ENCODE measurements at places on chromosomes 4 and X.

DNA sequence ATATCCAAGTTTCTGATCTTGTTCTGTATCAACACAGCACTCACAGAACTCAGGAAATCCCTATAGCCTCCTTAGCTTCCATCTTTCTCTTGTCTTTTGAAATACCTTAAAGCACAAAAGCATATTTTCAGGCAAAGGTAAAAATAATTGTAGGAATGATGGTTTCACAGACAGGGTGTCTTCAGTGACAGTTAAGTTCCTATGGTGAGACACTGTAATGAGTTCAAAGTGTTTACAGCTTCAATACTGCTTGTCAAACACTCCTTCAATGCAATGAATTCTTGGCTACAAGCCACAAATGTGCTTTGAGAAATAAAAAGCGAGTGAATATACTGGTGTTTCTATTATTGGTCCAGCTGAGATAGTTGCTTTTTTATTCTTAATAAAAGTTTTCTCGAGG lies 466.0 kb downstream of the DMD start:
- no peak for DNase-seq

- no peak for DNase-seq
Measured at GRCh38 chr4:67608027-67608426, 49.5 kb downstream of the STAP1 start.

- DNase-seq = no peak
Measured at GRCh38 chrX:53261355-53261972, 19.9 kb downstream of the IQSEC2 start.

GRCh38 chr4:44354172-44354571 lies 94.4 kb downstream of the KCTD8 start:
- DNase-seq = no peak

DNA sequence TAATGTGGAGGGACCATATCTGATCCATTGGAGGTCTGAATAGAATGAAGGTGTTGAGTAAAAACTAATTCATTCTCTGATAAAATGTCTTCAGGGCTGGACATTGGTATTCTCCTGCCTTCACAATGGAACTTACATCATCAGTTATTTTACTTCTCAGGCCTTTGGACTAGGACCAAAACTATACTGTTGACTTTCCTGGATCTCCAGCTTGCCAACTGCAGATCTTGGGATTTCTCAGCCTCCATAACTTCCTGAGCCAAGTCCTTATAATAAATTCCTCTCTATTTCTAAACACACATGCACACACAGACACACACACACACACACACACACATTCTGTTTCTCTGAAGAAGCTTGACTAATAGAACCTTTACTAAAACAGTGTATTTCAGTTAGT lies 1858.6 kb upstream of the ADGRL3 start:
- DNase-seq = no peak

- no peak for DNase-seq
Measured at GRCh38 chr4:110183058-110183457, 15.4 kb downstream of the ELOVL6 start.

DNA sequence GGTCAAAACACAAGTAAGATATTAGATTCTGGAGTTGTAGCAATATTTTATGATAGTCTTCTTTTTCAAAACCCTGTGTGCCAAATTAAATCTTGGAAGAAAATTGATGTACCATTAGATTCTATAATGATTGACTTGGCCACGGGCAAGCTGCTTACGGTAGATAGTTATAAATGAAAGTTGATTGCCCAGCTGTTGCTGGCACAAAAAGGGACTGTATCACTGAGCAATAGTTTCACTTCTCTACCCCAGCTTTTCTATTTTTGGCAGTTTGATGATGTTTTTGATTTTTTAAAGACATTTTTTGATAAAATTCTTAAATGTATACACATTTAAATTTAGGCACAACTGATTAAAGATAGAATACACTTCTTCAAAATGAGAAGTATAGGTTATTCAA lies 333.3 kb downstream of the TRAM1L1 start:
- DNase-seq = no peak

DNA sequence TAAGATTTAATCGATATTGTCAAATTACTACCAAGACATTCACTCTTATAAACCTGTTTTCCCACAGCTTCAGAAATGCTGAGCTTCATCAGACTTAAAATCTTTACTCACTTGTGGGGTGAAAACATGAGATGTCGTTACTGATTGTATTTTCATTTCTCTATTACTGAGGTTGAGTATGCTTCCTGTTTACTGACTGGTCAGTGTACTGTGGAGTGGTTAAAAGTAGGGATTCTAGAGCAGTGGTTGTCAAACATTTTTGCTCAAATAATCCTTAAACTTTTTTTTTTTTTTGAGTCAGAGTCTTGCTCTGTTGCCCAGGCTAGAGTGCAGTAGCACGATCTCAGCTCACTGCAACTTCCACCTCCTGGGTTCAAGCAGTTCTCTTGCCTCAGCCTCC lies 50.3 kb downstream of the NSUN7 start:
- no peak for DNase-seq

- no peak for DNase-seq
Measured at GRCh38 chr4:98663226-98664006, 5.0 kb upstream of the TSPAN5 start.

DNA sequence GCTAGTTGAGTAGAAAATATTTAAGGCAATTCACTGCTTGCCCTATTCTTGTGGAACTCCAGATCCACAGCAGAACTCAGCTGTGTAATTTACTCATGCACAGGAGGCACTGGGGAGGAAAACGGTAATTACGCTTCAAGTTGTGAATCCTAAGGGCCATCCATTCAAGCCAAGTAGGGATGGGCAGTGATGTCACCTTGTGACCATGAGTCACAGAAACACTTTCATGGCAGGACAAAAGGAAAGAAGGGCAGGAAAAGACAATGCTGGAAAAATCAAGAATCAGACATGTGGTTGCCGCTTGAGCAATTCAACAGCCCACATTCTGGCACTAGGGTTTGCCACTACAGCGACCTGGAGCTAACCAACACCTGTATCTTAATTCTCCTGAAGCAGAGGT lies 1.4 kb downstream of the PAQR3 start:
- no peak for DNase-seq

DNA sequence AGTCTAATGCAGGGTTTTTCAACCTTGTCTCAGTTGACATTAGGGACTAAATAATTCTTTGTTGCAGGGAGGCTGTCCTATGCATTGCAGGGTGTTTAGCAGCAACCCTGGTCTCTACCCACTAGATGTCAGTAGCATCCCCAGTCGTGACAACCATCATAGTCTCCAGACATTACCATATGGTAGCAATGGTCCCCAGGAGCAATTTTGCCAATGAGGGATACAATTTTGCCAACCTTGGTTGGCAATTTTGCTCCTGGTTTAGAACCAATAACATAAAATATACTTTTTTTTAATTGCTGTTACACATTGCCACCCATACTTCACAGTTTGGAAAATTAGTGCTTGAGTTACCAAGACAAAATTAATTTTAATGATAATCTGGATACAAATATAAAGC lies 6.0 kb downstream of the EREG start:
- DNase-seq = no peak

GRCh38 chrX:47360423-47361179 lies 9.8 kb upstream of the ZNF157 start:
- no peak for DNase-seq

GRCh38 chr4:75621715-75622114 lies 8.6 kb downstream of the CDKL2 start:
- DNase-seq = no peak

- no peak for DNase-seq
Measured at GRCh38 chr4:108054025-108054638, 64.4 kb downstream of the HADH start.

- no peak for DNase-seq
Measured at GRCh38 chr4:2804449-2804972, 11.6 kb downstream of the SH3BP2 start.

GRCh38 chrX:94686071-94686470 lies 1012.1 kb downstream of the FAM133A start:
- DNase-seq = no peak

DNA sequence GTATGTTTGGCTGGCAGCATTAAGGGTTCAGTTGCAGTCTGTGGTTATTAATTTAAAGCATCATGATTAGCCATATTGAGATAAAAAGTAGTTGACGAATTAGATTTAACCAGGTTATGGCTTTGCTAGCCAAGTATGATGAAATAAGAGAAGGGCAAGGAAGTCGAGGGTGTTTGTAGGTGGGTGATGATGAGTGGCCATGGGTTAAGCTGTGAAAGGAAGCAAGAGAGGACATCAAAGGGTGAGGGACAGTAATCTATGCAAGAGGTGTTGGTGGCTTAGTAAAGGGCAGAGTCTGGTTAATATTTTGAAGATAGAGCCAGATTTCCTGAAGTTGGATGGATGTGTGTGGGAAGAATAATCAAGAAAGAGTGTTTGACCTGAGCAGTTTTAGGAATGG lies 44.5 kb downstream of the STIM2 start:
- no peak for DNase-seq

Measured in vagina (tissue), 2 donors.